ENCODE measurements at places on chromosomes 7 and 10. TPM values are rescaled to one million over a fixed set of nuclear protein-coding genes. Genes with fewer than 3 reads are reported as not detected.

The BMPER gene
- total RNA-seq = 3.0 TPM

The BAIAP2L1 gene
- 31.5 TPM for total RNA-seq

The MMD2 gene
- total RNA-seq = not detected

The HILPDA gene
- total RNA-seq = 16.1 TPM

The BLVRA gene
- 68.1 TPM for total RNA-seq

Measured in NCI-H460 (cell line).